DND-41 (cell line): ENCODE measurements at places on chromosomes 7 and 10.

DNA sequence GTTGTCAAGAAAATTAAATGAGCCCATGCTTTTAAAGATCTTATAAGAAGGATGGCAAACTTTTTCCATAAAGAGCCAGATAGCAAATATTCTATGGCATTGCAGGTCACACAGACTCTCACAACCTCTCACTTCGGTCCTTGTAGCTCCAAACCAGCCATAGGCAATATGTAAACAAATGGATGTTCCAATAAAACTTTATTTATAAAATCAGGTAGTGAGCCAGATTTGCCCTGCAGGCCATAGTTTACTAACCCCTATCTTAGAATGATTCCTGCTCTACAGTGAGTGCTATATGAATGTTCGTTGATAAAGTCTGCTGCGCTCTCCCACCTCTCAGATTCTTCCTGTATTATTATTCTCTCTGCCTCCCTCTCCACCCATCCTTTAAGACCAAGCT is 177.7 kb downstream of the KCNMA1 start:
- no peak for DNase-seq
- H3K4me1 ChIP-seq = no peaks in the 10 kb centered on the region
- no peaks in the 10 kb centered on the region for H3K36me3 ChIP-seq

GRCh38 chr10:27948186-27948585 is 50.7 kb downstream of the ODAD2 start:
- H3K4me3 ChIP-seq = no peak overlapping the region
- no peak for DNase-seq
- no peaks in the 10 kb centered on the region for H3K4me1 ChIP-seq

GRCh38 chr7:91310830-91311460 is 46.7 kb downstream of the FZD1 start:
- H3K4me3 ChIP-seq = no peak overlapping the region
- no peak for DNase-seq
- no peaks in the 10 kb centered on the region for H3K27me3 ChIP-seq
- no peaks in the 10 kb centered on the region for H3K36me3 ChIP-seq
- no peak overlapping the region for H3K27ac ChIP-seq

DNA sequence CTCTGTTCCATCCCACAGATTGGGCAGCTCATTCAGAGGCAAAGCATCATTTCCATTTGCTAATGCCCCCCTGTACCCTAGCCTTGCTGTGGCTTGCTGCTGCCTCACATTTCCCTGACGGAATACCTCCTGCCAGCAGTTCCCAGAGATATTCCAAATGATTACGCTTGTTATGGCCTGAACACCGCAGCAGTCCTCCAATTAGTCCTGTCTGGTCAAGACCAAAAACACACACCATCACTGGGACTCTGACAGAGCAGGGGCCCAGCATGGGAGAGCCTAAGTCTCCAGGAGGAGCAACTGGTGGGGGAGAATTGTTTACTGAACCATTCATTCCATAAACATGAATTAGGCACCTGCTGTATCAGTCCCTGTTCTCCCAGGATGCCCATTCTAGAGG is 6.1 kb downstream of the OGDHL start:
- H3K36me3 ChIP-seq = no peaks in the 10 kb centered on the region
- no peaks in the 10 kb centered on the region for H3K4me1 ChIP-seq
- no peak overlapping the region for H3K4me3 ChIP-seq
- H3K27me3 ChIP-seq = no peaks in the 10 kb centered on the region
- H3K27ac ChIP-seq = no peak overlapping the region
- no peak for DNase-seq

DNA sequence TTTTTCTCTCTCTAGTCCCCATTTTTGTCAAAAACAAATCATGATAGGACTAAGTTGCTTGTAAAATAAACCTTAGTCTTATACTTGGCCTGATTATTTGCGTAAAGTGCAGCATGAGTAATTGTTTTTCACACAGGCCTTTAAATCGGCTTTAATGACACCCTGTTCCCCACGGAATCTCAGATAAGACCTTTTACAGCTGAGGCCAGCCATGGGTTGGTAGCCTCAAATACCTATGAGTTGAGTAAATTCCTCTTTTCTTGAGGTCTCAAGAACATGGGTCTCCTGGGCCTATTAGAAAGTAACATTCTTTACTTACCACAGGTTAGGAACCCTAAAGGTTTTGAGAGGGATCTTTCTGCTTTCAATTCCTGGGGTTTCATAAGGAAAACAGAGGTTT is 761.0 kb upstream of the PHF14 start:
- no peak for DNase-seq
- H3K4me1 ChIP-seq = no peaks in the 10 kb centered on the region
- no peaks in the 10 kb centered on the region for H3K36me3 ChIP-seq
- H3K27ac ChIP-seq = no peak overlapping the region
- no peak overlapping the region for H3K4me3 ChIP-seq
- no peaks in the 10 kb centered on the region for H3K27me3 ChIP-seq

DNA sequence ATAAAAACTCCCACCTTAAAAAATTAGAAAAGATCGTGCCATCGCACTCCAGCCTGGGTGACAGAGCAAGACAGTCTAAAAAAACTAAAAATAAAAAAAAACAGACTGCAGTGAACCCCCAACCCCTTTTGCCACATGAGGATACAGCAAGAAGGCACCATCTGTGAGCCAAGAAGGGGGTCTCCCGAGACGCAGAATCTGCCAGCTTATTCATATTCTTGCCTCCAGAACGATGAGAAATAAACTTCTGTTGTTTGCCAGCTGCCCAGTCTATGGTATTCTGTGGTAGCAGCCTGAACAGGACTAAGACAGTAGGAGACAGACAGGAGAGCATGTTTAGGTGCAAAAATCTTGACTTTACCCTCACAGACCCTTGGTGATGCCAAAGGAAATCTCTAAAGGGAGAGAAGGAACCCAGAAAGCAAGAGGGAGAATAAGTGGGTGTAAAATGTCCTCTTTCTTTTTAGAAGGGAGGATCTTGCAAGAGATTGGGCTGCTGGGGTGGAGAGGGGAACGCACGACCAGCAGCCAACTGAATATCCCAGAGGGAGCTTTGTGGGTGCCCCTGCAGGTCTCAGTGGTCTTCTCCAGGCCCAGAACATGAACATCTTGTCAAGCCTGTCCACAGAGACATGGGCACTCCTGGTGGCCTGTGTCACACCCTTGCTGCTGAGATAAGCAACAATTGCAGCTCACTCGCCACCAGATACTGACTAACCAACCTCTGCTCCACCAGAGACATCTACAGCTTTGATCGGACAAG is 400.7 kb upstream of the FOXK1 start:
- H3K4me3 ChIP-seq = no peak overlapping the region
- no peaks in the 10 kb centered on the region for H3K4me1 ChIP-seq

- no peaks in the 10 kb centered on the region for H3K4me1 ChIP-seq
- H3K36me3 ChIP-seq = peaks cover 4% of the 10 kb centered on the region
- no peaks in the 10 kb centered on the region for H3K27me3 ChIP-seq
- DNase-seq = no peak
These were observed 80.8 kb downstream of the CHST15 start for GRCh38 chr10:124012583-124012982.
